ENCODE measurements at places on chromosomes 5 and 9.
A peak's percentile ranks its signal among the peaks of the same experiment; 100 is the strongest.

GRCh38 chr5:72079288-72079687 is 28.0 kb upstream of the MAP1B start:
- no peak for DNase-seq

- no peak for DNase-seq
Measured at GRCh38 chr9:4701526-4701925, 22.2 kb downstream of the CDC37L1 start.

GRCh38 chr5:55918087-55919035 is 67.2 kb downstream of the IL31RA start:
- no peak for DNase-seq

GRCh38 chr5:11281842-11282241 is 520.8 kb upstream of the DAP start:
- no peak for DNase-seq

GRCh38 chr5:177382423-177383029 is 1.7 kb upstream of the SLC34A1 start:
- no peak for DNase-seq

GRCh38 chr9:119283078-119283794 is 86.0 kb downstream of the BRINP1 start:
- no peak for DNase-seq

GRCh38 chr9:134422301-134423090 is 96.2 kb downstream of the RXRA start:
- DNase-seq = no peak

- DNase-seq = no peak
Measured at GRCh38 chr9:93053781-93054331, 4.6 kb upstream of the SUSD3 start.

DNA sequence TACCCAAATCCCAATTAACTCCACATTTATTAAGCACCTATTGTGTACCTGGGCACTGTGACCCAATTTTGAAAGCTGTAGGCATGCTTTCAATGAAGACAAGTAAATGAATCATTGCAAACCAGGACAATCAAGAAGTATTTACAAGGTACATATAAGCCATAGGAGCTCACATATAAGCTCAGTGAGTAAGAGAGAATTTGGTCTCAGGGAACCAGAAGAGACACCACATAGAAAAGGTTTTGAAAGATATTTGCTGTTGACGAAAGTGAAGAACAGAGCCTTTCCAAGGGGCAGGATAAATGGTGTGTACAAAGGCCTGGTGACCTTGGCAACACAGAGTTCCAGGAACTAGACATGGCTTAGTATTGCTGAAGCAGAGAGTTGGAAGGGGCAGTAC is 187.6 kb downstream of the CD180 start:
- no peak for DNase-seq

- DNase-seq = peak; percentile 22
Measured at GRCh38 chr9:130682421-130683121, 11.0 kb upstream of the EXOSC2 start.

DNA sequence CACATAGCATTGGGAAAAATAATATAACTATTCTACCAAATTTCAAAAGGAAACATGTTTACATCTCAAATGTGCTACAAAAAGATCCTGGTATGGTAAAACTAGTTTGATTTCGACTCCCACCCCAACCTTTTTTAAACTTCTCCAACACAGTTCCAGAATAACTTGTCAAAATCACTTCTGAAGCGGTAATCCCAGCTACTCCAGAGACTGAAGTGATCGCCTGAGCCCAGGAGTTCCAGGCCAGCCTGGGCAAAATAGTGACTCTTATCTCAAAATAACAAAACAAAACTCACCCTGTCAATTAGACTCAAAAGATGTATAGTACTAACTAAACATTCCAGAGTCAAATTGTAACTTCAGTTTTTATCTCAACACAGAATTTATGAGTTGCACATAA is 71.3 kb upstream of the RNF38 start:
- DNase-seq = no peak

- DNase-seq = no peak
Measured at GRCh38 chr9:92208693-92209524, 84.6 kb downstream of the IARS1 start.

DNA sequence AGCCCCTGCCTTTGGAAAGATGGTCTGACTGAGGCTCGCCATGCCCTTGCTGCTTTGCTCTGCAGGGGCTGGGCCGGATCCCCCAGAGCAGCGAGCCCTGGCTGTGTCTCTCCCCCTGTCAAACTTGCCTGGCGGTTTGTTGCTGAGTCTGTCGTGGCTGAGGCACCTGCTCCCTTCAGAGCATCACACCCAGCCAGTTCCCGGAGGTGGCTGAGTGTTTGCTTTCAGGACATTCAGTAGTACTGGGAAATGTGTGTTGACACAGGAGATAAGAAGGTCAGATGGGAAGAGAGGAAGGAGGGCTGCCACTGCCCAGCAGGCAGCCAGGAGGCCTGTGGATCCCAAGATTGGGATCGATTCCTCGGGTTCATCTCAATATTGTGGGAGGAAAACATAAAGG is 62.9 kb downstream of the GADD45G start:
- no peak for DNase-seq

- DNase-seq = no peak
Measured at GRCh38 chr5:138699482-138699881, 53.7 kb upstream of the CTNNA1 start.

DNA sequence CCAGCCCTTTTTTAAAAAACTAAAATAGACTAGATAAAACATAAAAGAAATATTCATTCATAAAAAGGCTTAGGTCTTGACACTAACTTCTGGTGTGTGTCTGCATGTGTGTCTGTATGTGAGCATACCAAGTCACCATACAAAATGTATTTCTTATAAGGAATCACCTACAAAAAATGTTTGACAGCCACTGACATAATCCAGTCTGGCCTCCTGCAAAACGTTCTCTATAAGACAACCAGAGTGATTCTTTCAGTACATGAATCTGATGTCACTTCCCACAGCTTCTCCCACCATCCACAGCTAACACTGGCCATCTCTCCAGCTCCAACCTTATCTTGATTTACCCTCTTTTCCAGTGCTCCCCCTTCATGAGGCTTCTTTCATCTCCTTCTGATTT is 192.3 kb downstream of the TLE1 start:
- DNase-seq = no peak

DNA sequence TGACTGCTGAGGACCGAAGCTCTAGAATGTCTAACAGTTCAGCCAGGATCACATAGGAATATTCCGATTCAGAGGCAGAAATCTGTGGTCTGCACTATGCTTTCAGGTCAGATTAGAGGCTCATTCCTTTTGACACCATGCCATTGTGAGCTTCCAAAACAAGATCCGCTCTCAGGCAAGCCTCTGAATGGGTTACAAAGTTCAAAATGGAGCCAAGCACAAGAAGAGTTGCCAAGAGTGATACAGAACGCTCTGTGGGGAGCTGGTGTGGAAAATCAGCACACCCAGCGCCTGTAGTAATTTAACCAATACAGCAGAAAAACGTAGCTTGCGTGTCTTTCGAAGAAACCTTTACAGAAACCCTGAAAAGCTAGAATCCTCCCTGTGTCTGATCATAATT is 33.3 kb upstream of the FAT2 start:
- DNase-seq = no peak

- no peak for DNase-seq
Measured at GRCh38 chr5:106380736-106381135, 1290.0 kb downstream of the EFNA5 start.

DNA sequence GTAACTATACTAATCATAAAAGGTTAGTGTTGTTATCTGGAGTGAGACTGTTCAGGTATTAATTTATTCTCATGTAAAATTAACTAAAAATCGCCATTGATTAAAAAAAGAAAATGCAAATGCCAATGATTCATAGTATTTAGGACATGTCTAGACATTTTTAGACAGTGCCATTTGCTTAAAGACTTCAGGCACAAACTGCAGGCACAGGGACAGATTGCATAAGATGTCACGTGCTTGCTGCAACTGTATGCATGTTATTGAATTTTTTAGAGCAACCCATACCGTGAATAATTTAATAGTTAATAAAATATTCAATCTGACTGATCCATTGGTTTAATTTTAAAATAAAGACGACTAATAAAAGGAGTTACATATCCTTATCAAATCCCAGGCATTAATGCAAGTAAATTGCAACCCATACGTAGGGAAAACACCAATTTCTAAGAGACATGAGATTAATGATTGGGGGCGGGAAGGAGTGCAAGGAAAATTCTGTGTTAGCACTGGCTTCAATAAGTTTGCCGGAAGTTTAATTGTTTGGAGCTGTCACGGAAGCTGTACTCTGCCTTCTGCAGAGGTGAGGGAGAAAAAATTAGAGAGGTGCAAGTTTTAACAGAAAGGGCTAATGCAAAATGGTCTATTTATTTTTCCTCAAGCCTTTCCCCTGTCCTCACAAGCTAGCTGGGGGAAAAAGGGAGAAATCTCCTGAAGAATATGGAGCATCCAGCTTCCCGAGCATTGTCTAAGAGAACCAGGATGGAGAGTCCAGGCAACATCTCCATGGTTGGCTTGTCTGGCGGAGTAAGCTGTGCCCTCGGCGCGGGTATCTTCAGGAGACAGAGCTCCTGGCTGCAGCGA is 2.9 kb downstream of the EDIL3 start:
- no peak for DNase-seq

DNA sequence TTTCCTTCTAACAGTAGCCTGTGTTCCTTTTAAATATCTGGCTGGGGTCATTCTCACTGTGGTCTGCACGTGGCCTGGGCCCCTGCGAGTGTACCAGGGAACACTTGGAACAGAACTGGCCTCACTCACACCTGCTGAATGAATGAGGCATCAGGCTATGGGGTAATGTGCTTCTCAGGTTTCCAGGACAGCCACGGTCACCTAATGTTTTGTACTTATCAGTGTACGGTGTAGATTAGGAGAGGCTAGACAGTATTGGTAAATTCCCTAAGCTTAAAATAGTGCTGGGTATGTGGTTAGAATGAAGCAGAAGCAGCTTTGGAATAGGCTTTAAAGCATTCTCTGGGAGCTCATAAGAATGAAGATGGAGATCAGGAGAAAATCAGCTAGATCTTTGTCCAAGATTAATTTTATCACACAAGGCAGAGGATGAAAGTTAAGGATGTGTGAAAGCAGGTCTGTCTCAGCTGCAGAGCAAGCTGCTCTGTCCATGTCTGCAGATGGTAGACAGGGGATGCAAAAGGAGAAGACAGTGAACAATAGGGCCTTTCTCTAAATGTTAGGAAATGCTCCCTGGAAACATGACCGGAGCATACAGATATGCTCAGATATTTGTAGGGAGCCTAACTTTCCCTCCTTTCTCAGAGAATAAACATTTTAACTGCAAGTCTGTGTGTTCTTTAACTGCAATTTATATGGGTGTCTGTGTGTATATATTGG is 267.5 kb downstream of the NR3C1 start:
- no peak for DNase-seq

Measured in pulmonary artery endothelial cell (primary cell).